Activated naive CD4-positive, alpha-beta T cell treated with Interleukin-2 at 50 U/mL for 16 hours (primary cell): ENCODE measurements at places on chromosomes 6 and 20.

- DNase-seq = no peak
Observed at GRCh38 chr6:67880939-67881705, 754.0 kb upstream of the ADGRB3 start.

DNA sequence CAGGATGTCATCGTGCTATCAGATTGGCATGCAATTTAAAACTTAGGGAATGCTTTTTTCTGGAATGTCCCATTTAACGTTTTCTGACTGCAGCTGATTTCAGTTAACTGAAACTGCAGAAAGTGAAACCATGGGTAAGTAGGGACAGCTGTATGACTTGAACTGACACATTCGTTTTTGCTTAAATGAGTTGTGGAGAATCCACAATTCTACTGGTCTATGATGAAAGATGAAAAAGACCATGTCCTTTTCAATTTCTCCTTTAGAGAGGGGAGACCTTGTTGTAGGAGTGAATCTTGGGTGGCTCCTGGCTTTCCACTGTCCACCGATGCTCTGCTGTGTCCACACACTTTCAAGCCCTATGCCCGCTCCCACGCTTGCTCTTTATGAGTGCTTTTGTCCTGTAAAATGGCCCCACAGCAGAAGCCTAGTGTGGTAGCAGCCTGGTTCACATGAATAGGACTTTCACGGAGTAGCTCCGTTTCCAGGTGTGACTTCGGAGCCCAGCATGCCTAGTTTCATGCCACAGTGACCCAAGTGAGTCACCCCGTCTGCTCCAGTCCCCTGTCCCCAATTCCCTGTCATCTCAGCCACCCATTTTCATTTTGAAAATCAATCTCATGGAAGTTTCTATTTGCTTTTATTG is 21.9 kb downstream of the DYNLT1 start:
- DNase-seq = no peak

DNA sequence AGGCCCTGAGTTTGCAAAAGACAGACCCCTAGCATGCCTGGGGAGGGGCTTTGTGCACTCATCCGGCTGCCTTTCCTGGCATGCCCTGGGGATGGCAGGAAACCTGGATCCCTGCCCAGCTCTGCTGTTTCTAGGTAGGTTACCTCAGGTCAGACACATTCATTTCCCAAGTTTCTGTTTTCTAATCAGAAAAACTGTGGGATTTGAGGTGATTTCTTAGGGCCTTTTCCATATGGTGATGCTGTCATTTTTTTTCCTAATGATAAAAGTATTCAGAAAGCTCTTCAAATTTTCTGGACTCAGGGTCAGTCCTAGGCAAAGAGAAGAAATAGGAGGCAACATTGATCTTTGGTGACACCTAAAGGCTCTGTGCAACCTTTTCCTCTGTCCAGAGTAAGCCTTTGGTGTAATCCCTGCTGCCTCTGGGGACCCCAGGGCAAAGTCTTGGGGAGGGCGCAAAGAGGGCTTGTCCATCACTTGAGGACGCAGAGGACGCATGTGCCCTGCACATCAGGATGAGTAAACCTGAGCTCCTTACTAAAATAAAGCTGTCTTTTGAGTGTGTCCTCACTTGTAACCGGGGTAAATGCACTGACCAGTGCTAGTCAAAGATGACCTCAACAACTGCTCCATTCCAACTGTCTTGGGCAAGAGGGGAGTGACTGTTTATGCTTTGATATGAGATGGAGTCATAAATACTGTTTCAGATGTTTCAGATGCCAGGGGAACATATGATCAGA is 13.5 kb upstream of the TRAM2 start:
- no peak for DNase-seq

DNA sequence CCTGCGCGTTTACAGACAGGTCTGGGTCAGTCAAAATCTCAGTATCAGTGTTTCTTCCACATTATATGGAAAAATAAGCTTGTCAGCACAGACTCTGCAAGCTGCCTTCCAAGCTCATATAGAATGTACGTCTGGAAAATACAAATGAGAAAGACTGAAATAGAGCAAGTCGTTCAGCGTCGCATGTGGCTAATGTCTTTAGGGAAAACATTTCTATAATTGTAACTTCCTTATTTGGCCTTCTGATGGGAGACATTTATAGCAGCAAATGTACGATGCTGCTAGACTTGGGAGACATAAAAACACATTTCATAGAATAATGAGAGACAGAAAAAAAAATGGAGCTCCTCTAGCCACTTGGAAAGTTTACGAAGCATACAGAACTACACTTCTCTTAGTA is 122.2 kb downstream of the KIF16B start:
- DNase-seq = no peak

GRCh38 chr6:165183496-165184140 is 125.8 kb downstream of the C6orf118 start:
- DNase-seq = no peak

- no peak for DNase-seq
Observed at GRCh38 chr6:109961611-109962041, 16.5 kb upstream of the GPR6 start.

DNA sequence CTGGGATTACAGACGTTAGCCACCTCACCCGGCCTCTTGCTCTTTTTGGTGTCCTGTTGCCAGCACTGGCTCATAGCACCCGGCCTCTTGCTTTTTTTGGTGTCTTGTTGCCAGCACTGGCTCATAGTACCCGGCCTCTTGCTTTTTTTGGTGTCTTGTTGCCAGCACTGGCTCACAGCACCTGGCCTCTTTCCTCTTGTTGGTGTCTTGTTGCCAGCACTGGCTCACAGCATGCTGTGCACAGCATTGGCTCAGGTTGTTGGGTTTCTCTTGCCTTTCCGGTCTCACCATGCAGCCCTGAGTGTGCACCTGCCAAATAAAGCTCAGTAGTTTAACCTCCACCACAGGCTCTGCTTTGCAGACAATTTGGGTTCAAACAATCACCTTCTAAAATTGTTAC is 208.2 kb downstream of the THBS2 start:
- no peak for DNase-seq

DNA sequence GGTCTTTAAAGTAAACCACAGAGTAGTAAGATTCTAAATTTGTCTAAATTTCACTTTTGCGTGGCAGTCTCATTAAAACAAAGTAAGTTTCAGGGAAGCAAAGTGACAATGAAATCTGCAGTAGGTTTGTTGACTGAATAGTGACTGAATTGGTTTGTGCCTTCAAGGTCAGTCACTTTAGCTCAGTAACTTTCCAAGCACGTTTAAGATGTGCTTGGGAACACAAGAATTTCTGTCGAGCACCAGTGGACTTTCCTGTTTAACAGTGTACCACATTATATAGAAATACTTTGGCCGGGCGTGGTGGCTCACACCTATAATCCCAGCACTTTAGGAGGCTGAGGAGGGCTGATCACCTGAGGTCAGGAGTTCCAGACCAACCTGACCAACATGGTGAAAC is 1.7 kb upstream of the CD24 start:
- no peak for DNase-seq

- peak; percentile 19 for DNase-seq
Observed at GRCh38 chr6:142746524-142746923, 198.5 kb downstream of the HIVEP2 start.

DNA sequence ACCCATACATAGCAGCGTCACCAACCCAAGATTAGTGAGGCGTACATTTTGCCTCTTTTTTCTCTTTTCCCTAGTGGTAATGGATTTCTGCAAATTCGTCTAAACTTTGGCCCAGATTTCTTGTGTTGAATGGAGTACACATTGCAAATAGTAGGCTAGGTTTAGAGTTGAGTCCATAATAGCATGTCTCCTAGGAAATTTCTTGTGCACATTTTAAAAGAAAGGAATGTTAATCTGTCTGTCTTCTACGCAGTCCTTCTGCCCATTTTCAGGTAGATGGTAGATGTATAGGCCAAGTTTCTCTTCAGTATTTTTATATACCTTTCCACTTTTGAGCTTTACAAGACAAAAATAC is 15.7 kb downstream of the TAB2 start:
- no peak for DNase-seq

GRCh38 chr6:320351-321157 is 28.3 kb downstream of the DUSP22 start:
- no peak for DNase-seq

GRCh38 chr20:50746138-50746940 is 15.0 kb downstream of the PARD6B start:
- no peak for DNase-seq

- DNase-seq = no peak
Observed at GRCh38 chr6:168050881-168051586, 28.0 kb downstream of the FRMD1 start.

GRCh38 chr6:21186479-21187055 is 407.0 kb upstream of the SOX4 start:
- no peak for DNase-seq
